Stimulated activated CD4-positive, alpha-beta T cell treated with anti-CD3 and anti-CD28 coated beads, Interleukin-15, amount 100 ng/mL, for 1 hour (primary cell): ENCODE measurements at places on chromosomes 1 and 21.

GRCh38 chr1:29584776-29585175 is 348.5 kb downstream of the PTPRU start:
- DNase-seq: no peak

GRCh38 chr1:8373581-8374241 is 55.8 kb downstream of the SLC45A1 start:
- DNase-seq: no peak

- DNase-seq: no peak
These were observed 78.4 kb downstream of the PEX14 start for GRCh38 chr1:10553118-10553517.

GRCh38 chr1:116253566-116254382 is 119.3 kb upstream of the ATP1A1 start:
- DNase-seq: no peak

DNA sequence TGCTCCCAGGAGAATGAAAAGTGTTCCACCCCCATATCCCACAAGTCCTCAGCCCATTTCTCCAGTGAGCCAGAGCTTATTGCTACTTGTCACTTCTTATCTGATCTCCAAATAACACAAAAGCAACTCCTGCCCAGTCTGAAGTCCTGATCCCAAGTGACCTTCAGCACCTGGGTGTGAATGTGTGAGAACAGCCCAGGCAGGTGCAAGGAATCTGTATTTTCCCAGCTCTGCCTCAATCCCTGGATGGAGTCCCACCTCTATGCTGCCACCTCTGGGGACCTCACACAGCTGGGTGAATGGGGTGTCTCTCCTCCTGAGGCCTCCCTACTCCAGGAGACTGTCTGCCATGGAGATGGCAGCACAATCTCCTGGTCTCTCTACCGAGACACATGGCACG is 402.4 kb upstream of the PROX1 start:
- DNase-seq: no peak

GRCh38 chr1:157170677-157171515 is 32.7 kb upstream of the ETV3 start:
- DNase-seq: no peak

GRCh38 chr1:188888386-188888785 is 1589.3 kb downstream of the BRINP3 start:
- DNase-seq: no peak

GRCh38 chr1:164704954-164705353 is 146.0 kb downstream of the PBX1 start:
- DNase-seq: no peak

DNA sequence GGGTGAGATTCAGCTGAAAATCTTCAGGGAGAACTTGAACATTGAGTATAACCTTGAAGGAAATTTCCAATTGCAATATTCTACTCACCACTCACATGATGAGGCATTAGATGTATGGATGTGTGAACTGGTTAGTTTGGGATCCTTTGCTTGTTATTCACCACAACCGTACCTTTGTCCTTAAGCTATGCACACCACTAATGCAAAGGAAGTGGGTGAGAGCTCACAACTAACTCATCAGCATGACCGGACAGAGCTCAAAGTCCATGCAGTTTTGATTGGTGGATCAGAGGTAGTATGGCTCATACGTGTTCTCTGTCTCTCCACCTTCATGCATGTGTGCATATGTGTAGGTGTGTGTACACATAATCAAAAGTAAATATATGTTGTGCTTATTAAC is 43.5 kb upstream of the MROH9 start:
- DNase-seq: no peak

DNA sequence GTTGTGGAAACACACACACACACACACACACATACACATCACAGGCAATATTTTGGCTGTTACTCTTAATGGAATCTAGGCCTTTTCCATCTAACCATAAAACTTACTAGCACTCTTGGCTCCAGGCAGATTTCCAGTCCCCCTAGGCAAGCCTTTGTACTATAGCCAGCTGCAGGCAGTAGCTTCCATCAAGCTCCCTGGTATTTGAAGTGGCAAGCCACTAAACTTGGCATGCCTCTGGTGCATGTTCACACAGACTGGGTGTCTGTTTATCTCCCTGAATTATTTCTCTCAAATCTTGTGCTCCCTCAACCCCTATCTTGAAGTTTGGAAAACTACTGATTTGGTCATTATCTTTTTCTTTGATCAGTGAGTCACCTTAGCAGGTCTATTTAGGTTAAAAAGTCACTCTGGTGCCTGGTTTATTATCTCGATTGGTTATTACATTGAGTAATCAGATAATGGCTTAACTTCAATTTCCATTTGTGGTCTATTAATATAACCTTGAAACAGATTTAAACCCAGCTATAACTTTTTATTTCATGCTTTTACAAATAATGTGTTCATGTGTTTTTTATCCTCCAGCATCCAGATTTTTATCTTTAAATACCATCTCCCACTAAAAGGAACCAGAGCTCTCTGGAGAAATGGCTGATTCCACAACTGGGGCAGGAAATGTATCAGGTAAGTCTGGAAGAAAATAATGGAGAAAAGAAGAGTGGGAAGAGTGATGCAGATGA is 2.7 kb upstream of the RBM15 start:
- no peak for DNase-seq

GRCh38 chr1:153360190-153360589 is 2.5 kb downstream of the S100A9 start:
- DNase-seq: no peak

DNA sequence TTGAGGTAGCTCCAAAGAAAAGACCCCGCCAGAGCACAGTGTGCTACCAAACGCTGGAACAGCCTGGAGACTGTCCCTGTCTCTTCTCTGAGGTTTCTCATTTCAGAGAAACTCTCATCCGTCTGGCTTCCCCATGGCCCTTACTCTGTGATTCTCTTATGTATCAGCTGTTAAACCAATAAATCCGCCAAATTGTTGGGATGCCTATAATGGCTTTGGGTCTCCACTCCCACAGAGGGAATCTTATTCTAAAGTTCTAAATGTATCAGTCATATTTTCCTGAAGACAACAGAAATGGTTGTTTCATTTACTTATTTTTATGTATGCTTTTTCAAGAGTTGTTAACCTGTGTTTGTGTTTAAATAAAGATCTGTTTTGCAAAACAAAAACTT is 4.0 kb downstream of the ERG start:
- DNase-seq: no peak

- no peak for DNase-seq
These were observed 10.4 kb downstream of the UBE2Q1 start for GRCh38 chr1:154548028-154548427.

DNA sequence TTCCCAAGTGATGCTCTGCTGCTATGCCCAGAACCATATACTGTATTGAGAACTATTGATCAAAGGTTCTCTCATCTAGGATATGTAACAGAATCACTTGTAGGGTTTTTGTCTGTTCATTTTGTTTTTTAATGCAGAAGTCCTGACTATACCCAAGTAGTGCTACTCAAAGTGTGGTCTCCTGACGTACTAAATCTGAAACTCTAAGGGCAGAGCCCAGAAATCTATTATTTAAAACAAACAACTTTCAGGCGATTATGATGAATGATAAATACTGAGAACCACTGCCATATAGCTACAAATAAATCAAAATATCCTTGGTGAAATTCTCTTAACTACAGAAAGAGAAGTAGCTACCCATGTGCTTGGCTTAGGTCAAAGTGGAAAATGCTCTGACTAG is 10.1 kb downstream of the ZZZ3 start:
- no peak for DNase-seq

DNA sequence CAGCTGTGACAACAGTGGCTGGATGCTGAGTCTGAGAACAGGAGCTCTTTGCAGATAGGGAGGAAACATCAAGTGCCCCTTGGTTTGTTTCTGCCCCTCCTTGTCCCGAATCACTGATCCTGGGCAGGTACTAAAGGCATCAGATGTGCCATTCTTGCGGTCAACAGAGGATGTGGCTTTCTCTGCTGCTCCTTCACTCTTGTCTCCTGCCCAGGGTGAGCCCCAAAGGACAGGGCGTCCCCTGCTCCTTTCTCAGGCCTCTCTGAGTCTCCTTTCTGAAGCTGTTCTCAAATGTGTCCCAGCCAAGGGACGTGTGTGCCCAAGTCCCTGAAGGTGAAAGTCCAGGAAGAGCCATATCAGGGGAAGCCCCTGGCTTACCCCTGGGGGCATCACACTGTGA is 31.7 kb downstream of the SLC37A1 start:
- DNase-seq: no peak

DNA sequence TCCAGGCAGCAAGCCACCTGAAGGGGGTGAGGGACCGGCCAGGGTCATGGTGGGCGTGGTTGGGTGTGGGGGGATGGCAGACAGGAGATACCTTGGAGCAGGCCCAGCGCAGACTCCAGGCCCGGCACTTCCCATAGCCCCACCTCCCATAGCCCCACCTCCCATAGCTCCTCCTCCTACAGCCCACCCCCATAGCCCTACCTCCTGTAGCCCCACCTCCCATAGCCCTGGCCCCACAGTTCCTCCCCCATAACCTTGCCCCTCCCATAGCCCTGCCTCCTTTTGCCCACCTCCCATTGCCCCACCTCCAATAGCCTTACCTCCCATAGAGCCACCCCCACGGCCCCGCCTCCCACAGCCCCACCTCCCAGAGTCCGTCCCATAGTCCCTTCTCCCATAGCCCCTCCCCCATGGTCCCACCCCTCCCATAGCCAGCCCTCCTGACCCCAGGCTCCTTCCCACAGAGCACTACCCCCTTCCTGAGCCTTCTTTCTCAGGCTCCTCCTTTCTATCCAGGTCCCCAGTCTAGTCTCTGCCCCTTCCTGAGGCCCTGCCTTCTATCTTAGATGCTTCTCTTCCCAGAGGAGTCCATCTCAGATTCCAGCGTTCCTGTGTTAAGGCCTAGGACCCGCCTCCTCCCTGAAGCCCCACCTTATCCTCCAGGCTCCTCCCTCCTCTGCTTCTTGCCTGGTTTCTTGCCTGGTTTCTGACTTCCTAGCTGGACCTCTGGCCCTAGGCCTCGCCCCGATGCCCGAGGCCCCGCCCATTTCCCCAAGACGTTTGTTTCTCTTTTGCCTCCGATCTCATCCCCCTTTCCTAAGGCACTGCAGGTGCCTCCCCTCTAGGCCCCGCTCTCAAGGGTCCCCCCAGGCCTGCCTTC is 46.8 kb downstream of the PTPRU start:
- no peak for DNase-seq

GRCh38 chr1:203306089-203306964 is 1.0 kb downstream of the BTG2 start:
- DNase-seq: no peak

GRCh38 chr21:38958323-38958705 is 152.6 kb downstream of the ETS2 start:
- DNase-seq: no peak

DNA sequence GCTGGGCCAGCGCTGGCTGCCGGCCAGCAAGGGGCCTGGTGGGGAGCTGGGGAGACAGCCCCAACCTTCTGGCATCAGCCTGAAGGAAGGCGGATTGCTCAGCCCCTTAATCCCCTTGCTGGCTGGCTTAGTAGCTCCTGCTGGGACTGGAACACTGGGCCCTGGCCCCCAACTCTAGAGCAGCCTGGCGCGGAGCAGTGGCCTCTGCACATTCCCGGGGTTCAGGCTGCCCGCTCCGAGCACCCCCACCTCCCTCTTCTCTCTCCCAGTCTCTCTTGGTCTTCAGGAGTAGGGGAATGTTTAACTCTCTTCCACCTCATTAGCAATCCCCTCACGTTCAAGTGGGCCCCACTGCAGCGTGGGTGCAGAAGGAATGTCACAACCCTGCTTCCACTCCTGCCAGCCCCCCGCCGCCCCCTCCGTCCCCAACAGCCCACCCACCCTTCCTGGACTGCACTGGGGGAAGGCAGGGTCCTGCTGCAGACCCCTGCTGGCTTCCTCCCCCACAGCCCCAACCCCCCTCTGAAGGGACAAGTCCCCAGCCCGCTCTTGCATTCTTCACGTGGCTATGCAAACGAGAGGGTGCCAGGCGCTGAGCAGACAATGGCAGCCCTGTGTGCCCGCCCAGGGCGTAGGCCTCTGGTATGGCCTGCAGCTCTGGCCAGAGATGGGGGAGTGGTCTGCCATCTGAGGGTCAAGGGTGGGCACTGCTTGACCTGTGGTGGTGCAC is 980 bp upstream of the CLDN19 start:
- no peak for DNase-seq

- DNase-seq: no peak
These were observed 651.0 kb downstream of the SMYD3 start for GRCh38 chr1:245855846-245856730.

DNA sequence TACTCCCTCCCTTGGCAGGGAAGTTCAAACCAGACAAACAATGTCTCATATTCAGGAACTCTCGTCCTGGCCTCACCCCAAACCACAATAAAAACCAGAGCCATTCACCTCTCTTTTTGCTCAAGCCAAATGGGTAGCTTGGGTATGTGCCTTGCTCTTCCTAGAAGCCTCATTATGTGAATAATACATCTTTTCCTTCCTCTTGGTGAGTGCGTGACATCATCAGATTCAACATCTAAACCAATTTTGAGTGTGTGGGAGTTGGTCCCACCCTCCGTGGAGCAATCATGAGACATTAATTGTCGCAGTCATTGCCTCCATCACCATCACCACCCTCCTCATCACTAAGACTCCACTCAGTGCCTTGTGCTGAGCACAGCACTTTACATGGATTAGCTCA is 482.9 kb downstream of the PTPRU start:
- DNase-seq: no peak

GRCh38 chr1:29557701-29558600 is 321.6 kb downstream of the PTPRU start:
- no peak for DNase-seq

GRCh38 chr1:158145173-158145719 is 35.4 kb upstream of the CD1D start:
- DNase-seq: no peak

GRCh38 chr1:59692591-59692990 is 122.2 kb upstream of the HOOK1 start:
- no peak for DNase-seq

DNA sequence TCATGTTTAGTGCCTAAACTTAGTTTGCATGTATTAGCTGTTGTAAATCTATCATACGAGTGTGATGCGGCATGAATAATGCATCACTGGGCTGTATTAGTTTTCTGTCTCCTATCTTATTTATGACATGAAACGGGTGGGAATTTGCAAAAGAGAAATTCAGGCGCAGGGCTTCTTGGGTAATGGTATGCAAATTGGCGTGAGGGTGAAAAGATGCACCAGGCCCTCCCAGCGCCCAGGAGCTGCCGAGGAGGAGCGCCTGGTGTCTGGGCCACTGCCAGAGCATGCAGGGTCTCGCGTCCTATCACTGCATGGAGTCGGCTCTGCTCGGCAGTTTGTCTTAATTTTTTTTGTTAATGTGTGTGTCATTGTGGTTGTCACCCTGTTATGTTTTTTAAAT is 82.9 kb upstream of the ACTL8 start:
- no peak for DNase-seq

GRCh38 chr1:63403386-63403785 is 36.0 kb downstream of the ALG6 start:
- DNase-seq: no peak

- no peak for DNase-seq
These were observed 61.1 kb downstream of the HNRNPR start for GRCh38 chr1:23282957-23283356.

DNA sequence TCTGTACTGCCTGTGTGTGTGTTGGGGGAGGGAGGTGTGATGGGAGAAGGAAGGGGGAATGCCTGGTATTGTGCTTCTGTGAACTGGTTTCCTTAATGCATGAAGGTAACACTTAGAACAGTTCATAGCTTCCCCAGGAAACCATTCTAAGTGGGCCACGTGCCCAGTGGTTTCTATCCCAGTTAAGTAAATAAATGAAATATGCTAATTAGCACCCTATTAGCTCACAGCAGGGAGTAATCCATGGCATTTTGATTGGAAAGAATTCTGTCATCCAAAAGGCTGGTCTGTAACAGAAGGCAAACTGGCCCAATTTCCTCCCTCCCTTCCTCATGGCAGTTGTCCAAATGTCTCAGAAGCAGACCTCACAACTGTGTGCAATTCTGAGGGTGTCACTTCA is 199.3 kb downstream of the TTLL7 start:
- DNase-seq: no peak
